ENCODE measurements at places on chromosomes 2 and 18. TPM values are rescaled to one million over a fixed set of nuclear protein-coding genes. Genes with fewer than 3 reads are reported as not detected.

GRCh38 chr2:3265471-3265870 lies 112.1 kb downstream of the EIPR1 start:
- DNase-seq: no peak

DNA sequence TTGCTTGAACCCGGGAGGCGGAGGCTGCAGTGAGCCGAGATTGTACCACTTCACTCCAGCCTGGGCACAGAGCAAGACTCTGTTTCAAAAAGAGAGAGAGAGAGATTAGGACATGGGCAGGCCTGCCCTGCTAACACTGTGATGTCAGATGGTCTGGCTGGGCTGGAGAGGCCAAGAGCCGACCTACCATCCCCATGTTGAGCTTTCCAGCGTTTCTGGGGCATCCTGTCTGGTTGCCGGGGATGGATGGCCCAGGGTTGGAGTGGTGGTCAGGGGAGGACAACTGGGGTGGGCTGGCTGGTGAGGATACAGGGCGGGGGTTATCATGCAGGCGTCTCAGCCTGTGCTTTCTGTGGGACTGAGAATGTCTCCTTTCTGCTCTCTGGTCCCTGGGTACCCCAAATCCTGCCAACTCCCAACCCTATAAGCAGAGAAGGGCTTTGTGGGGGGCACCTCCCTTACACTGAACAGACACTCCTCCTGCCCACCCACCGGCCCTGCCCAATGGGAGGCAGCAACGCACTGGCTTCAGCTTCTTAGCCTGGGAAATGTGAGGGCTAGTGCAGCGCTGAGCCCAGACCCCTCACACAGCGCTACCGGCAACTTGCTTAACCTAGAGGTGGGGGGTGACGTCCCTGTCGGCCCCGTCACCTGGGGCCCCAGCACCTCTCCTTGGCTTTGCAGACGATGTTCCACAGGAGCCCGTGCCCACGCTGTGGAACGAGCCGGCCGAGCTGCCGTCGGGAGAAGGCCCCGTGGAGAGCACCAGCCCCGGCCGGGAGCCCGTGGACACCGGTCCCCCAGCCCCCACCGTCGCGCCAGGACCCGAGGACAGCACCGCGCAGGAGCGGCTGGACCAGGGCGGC lies 5.4 kb downstream of the SNORC start:
- DNase-seq: no peak

DNA sequence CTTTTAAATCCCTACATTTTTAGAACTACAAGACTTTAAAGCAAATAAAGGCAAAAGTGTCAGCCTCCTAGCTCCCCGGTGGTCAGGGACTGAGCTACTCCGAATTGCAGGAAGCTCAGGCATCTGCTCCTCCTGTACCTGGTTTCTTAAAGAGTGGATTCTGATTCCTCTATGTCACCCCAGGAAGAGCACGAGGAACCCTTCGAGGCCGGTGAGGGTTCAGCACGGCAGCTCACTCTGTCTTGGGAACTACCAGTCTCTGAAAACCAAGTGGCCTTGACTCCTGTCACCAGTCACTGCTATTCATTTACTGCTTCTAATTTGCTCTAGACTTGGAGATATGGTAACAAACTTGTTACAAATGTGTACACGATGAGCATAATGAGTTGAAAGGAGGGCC lies 2.3 kb downstream of the PER2 start:
- no peak for DNase-seq

GRCh38 chr2:227043981-227044380 lies 120.0 kb downstream of the COL4A4 start:
- no peak for DNase-seq

GRCh38 chr2:205640716-205641115 lies 41.6 kb upstream of the NRP2 start:
- DNase-seq: no peak

The LANCL1 gene
- total RNA-seq: 35.7 TPM

GRCh38 chr18:12377556-12378197 lies 650 bp upstream of the AFG3L2 start:
- DNase-seq: no peak

DNA sequence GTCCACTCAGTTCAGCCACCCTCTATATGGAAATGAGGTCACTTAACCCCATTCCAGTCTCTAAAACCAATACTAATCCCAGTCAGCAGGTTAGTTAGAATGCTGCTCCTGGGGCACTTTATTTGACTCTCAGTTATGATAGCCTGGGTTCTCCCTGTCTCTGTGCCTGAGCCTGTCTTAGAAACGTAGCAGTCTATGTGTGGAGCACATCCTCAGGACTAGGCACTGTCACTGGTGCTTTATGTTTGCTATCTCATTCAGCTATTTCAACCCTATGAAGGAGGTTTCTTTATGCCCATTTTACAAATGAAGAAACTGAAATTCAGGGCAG lies 152.5 kb upstream of the PKDCC start:
- no peak for DNase-seq

The NPHP1 gene
- total RNA-seq: 1.3 TPM

- DNase-seq: peak; percentile 9
Observed at GRCh38 chr2:85777441-85777861, 23.7 kb downstream of the ATOH8 start.

The CABLES1 gene
- 0.99 TPM for total RNA-seq

DNA sequence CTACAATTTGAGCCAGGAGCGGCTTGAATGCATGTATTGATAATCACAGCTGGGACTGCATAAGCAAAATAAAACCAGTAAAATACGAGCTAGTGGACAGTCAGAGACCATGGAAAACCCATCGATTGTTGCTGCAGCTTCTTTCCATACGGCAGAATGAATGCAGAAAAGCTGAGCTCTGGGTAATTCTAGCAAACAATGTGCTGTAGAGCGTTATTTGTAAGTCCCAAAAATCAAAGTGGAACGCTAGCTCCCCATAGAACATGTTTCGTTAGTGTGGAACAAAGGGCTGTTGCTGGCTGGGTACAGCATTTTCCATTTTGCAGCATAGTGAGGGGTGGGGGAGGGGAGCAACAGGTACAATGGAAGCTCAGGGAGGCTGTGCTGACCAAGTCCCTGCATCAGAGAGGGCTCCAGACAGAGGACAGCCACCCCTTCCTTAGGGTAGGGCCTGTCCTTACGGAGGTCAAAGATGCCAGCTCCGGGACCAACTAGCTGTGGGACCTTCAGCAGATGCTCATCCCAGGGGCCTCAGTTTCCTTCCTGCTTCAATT lies 74.1 kb downstream of the BOD1L2 start:
- no peak for DNase-seq

DNA sequence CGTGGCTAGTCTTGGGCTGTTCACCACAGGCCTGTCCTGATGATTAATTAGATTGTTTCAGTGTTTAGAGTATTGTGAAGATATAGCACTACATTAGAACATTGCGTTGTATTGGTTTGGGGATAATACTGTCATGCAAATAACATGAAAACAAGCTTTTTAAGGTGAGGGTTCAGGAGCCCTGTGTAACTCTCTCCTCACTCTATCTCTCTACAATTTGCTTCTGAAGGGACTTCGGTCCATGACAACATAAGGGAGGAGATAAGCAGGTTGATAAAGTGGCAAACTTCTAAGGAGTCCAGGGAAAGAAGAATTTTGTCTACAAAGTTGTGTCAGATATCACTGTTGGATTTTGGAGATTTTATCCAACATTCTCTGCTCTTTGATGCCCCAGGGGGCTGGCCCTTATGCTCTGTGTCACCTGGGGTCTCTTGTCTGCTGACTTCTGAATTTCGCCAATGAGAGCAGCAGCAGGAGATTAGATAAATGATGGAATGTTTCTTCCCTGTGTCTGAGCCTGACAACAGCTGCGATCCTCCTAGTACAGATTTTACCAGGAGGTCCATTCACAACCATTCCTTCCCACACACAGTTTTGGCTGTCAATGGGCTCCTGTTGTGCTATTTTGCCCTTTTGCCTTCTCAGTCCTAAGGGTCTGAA lies 3.3 kb downstream of the TNP1 start:
- DNase-seq: no peak

- no peak for DNase-seq
Observed at GRCh38 chr2:221337957-221338685, 234.0 kb downstream of the EPHA4 start.

The SLC23A3 gene
- 2.7 TPM for total RNA-seq

GRCh38 chr2:43131051-43131889 lies 95.1 kb downstream of the ZFP36L2 start:
- DNase-seq: peak; percentile 89

GRCh38 chr18:28767727-28768211 lies 590.8 kb upstream of the CDH2 start:
- DNase-seq: no peak

- DNase-seq: no peak
Observed at GRCh38 chr2:64524604-64525316, 632 bp downstream of the AFTPH start.

GRCh38 chr2:234393354-234393753 lies 103.5 kb downstream of the ARL4C start:
- DNase-seq: no peak

The NDUFS1 gene
- 69.9 TPM for total RNA-seq

The DNAJC5G gene
- not detected for total RNA-seq

The C1D gene
- total RNA-seq: 18.8 TPM

- no peak for DNase-seq
Observed at GRCh38 chr18:8493141-8493540, 116.1 kb upstream of the RAB12 start.

The LPIN2 gene
- 59.6 TPM for total RNA-seq

DNA sequence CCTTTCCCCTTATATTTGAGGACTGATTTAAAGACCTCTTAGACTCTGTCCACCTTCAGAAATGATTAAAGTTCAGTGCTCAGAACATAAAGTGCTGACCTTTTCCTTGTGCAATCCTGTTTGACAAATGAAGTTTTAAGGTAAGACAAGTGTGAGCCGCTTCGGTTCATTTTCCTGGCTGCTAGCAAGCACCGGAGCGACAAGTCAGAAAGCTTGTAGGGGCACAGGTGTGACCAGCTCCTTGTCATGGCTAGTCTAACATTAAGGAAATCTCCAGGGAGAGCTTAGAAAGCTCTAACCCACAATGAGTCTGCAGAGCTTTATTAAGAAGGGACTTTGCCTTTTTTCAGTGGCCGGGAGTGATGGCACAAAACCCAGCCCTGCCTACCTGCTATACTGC lies 2.3 kb upstream of the NCKAP5 start:
- no peak for DNase-seq

The PARD6G gene
- total RNA-seq: 0.34 TPM

DNA sequence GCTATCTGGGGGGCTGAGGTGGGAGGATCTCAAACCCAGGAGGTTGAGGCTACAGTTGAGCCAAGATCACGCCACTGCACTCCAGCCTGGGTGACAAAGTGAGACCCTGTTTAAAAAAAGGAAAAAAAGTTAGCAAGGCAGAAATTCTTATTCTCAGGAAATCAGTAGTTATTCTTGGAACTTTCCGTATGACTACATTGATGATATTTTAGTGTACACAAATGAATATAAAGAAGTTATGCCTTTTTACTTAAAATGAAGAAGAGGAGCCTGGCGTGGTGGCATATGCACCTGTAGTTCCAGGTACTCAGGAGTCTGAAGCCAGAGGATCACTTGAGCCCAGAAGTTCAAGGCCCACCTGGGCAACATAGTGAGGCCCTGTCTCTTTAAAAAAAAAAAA lies 7.4 kb downstream of the SPDYA start:
- no peak for DNase-seq

DNA sequence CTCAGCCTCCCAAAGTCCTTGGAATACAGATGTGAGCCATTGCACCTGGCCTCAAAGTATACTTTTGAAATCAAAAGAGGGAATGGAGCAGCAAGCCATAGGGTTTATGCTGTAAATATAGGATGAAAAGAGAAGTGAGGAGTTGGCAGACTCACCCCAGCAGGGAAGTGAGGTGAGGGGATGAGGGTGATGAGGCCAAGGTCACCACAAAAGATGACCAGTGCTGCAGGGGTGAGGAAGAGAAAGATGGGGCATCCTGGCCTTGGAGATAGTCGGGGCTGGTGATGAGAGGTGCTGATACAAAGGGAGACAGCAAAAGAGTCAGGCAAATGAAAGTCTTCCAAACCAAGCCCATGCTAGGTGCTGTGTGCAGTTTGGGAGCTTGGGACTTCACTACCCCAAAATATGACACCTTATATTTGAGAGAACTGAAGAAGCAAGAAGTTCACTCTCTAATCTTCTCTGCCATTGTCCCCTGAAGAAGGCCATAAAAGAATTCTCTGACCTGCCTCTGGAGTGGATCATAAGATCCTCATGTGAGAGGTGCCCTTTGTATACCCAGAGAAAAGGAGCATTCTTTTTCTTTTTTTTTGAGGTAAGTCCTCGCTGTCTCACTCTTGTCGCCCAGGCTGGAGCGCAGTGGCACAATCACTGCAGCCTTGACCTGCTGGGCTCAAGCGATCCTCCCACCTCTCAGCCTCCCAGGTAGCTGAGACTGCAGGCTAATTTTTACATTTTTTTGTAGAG lies 31.0 kb downstream of the TGIF1 start:
- no peak for DNase-seq

The FAM237A gene
- total RNA-seq: not detected

The ACTG2 gene
- not detected for total RNA-seq

The CCDC121 gene
- 1.8 TPM for total RNA-seq

DNA sequence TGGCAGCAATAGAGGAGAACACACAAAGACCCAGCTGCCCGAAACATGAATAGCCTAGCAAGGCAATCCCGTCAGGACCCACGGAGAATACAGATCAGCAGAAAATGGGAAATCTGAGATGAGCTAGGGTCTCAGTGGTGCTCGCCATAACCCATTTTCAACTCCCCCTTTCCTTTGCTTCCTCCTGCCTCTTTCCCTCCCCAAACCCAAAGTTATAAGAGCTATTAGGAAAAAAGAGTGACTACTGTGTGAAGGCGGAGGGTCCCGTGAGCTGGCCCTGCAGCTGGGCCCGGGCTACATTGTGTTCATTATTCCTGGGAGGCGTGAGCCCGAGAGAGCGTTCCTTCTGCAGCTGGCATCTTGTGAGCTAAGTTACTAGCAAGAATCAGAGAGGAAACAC lies 118.4 kb downstream of the PID1 start:
- DNase-seq: no peak

The FBXO36 gene
- total RNA-seq: 1.5 TPM

DNA sequence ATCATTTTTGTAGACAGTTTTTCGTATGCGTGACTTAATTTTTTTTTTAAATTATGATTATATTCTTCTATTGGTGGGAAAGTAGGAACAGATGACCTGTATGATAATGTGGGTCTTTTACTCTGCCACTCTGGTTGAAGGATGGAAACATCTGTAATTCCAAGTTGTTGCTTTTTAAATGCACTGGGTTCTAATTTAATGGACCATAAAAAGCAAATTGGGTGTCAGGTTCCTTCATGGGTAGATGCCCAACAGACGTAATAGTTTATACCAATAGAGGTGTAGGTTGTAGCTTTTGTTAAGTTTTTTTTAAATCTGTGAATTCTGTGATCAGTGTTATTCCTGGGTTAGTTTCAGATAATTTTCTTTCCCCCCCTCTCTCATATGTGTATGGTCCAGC lies 117.6 kb downstream of the MAP4K4 start:
- no peak for DNase-seq

All from naive thymus-derived CD8-positive, alpha-beta T cell (primary cell).